ENCODE measurements at places on chromosomes 1 and 21.

DNA sequence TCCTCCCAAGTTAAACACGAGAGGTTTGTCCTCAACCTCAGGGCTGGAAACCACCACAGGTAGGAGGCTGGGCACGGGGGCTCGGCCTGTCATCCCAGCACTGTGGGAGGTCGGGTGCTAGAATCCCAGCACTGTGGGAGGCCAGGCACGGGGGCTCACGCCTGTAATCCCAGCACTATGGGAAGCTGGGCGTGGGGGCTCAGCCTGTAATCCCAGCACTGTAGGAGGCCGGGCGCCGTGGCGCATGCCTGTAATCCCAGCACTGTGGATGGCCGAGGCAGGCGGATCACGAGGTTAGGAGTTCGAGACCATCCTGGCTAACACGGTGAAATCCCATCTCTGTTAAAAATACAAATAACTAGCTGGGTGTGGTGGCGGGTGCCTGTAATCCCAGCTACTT lies 6.7 kb upstream of the CDK11A start:
- no peak for DNase-seq

DNA sequence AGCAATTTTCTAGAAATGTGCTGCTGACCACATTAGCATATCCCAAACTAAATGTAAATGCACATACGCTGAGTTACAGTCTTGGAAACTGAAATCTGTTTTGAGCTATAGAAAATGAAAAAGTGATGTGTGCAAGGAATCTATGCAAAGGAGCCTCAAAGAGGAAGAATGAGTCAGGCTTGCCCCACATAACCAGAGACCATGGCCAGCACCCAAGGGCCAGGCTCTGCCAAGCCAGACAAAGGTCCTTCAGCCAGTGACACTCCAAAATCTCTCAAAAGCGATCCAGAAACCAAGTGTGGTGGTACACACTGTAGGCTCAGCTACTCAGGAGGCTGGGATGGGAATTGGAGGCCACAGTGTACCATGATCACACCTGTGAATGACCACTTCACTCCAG lies 195.2 kb downstream of the TOMM20 start:
- no peak for DNase-seq

- DNase-seq, result no peak
Observed at GRCh38 chr21:35404247-35404646, 355.1 kb upstream of the RUNX1 start.

DNA sequence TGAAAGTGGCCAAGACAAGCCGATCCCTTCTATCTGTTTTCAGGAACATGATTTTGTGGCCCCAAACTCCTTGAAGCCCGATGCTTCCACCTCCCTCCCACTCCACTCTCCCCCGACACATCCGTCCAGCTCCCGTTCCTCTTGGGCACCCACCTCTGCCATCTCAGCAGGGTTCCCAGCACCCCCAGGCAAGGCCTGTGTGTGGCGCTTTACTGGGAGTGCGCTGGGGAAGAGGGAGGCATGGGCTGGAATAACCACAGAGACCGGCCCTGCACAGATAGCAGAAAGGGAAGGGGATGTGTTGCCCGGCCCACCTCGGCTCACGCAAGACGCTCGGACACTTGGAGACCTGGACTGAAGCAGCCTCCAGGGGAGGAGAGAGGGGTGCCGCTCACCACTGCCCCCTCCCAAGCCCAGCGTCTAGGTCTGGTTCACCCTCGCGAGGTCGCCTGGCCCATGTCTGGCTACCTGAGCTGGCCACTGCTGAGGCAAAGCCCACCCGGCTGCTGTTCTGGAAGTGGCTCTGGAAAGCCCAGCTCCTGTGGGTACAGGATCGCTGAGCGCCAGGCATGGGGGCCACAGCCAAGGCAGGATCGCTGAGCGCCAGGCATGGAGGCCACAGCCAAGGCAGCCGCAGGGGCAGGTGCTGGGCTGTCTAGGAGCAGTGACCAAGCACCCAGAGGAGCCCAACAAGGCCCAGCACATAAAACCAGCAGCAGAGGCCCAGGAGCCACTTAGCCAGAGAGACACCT lies 23.8 kb upstream of the COL18A1 start:
- DNase-seq, result no peak

DNA sequence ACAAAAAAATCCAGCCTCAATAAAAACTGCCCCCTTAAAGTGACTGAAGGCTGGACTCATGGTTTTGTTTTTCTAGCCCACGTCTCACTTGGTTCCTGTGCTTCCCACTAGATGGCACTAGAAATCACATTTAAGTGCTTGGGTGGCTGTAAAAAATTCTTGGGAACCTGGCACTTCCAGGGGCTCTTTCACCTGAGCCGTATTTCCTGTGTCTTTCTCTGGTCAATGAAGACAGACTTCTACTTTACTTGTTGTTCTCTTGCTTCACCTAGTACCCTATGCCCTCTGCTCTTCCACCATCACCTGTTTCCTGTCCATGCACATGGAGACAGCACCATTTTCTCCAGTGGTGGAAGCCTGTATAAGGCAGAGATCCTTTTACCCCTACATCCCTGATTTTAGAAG lies 20.0 kb downstream of the METTL13 start:
- DNase-seq, result no peak

- no peak for DNase-seq
Observed at GRCh38 chr1:202291961-202292712, 49.6 kb downstream of the UBE2T start.

- no peak for DNase-seq
Observed at GRCh38 chr1:3139871-3140361, 70.9 kb downstream of the PRDM16 start.

GRCh38 chr1:159652506-159652905 lies 61.9 kb downstream of the CRP start:
- DNase-seq, result no peak

- no peak for DNase-seq
Observed at GRCh38 chr1:10975567-10976326, 36.7 kb upstream of the TARDBP start.

DNA sequence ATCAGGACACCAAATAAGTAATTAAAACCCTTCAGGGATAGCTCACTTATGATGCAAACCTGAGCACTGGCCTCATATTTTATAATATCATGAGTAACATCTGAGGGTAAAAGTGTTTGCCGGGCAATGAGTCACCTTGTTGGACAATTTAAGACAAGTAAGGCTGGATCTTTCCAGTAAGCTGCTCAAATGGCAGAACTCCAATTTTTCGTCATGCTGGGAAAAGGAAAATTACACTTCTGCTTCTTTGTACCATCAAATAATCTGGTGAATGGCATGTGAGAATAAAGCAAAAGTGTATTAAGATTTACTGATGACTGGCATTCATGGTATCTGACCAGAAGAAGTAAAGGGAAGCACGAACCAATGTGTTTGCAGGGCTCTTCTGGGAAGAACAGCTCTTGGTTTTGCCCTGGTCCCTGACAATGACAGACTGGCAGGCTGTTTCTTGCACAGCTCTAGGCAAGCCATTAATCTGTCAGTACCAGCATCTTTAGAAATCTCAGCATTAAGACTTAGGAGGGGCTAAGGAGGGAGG lies 392.2 kb downstream of the VAV3 start:
- DNase-seq, result no peak

DNA sequence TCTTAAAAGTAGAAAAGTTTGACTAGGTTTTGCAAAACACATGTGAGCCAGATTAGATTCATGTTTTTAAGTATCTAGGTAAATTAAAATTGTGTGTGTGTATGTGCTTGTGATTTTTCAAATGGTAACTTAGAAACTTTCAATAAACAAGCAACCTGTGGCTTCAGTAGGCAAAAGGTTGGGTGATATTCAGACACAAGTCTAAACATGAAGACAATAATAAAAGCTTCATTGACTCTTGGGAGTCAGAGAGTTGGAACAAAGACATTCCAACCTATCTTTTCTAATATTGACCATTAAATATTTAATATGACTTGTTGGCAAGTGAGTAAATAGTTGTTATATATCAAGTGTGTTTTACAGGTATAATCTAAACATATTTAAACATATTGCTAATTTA lies 1049.6 kb upstream of the ADGRL4 start:
- no peak for DNase-seq

GRCh38 chr1:218330043-218330623 lies 15.0 kb upstream of the TGFB2 start:
- DNase-seq, result peak; percentile 31

DNA sequence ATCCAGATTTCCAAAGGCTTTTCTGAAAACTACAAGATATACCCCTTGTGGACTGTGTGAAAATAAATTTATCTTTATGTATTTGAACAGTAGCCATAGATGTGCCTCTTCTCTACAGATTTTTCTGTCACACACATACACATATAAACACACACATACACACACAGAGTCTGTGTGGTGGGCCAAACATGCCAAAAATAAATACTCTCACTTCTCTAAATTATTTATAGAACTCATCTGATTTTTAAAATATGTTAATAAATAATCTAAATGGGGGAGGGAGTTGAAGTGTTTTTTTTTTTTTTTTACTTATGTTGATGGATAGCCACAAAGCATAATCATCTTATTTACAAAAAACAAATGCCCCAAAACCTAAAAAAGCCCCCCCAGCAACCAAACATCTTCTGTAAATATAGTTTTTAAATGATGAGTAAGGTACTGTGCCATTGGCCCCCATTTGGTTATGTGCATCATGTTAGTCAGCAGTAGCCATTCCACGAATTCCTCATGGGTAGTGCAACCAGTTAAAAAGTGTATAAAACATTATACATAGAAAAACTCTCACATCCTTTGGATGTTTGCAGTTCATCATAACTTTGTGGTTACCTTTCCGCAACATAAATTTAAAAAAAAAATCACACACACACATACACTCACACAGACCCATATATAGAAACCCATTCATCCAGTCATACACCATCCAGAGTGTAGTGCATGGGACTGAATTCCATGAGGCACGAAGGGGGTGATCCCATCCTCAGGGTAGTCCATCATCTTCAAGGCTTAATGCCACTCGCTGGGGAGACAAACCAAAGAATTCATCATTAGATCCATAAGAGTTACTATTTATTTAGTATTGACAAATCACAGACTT lies 8.2 kb upstream of the MAGOH start:
- DNase-seq, result no peak

DNA sequence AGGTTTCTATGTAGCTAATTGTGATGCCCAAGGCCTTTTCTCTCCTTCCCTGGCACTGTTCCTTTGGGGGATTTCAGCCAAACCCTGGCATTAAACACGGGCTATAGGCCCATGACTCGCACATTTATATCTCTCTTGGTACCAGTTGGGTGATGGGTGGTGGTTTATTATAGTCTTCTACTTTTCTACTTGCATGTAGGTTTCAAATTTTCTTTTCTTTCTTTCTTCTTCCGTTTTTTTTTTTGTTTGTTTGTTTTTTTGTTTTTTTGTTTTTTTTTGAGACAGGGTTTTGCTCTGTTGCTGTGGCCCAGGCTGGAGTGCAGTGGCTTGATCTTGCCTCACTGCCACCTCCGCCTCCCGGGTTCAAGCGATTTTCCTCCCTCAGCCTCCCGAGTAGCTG lies 1.1 kb downstream of the IL10RB start:
- no peak for DNase-seq

- peak; percentile 8 for DNase-seq
Observed at GRCh38 chr21:43815107-43815613, 25.8 kb downstream of the RRP1 start.

DNA sequence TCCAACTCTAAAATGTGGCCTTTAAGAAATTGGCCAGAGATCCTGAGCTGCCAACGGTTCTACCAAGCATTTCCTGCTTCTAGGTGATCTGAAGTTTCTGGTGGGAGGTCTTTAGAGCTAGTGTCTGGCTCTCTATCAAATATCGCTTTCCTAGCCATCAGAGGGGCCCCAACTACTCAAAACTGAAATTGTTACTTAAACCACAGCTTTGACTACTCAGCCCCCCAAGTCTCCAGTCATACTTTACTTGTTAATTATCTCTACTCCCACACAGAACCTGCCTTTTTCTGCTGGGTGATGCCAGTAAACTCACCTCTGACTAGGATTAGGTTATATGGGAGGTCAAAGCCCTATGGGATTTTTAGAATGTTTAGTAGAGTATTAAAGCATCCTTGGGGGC lies 95.1 kb downstream of the FASLG start:
- no peak for DNase-seq

GRCh38 chr1:21693732-21694131 lies 24.6 kb upstream of the RAP1GAP start:
- DNase-seq, result no peak

DNA sequence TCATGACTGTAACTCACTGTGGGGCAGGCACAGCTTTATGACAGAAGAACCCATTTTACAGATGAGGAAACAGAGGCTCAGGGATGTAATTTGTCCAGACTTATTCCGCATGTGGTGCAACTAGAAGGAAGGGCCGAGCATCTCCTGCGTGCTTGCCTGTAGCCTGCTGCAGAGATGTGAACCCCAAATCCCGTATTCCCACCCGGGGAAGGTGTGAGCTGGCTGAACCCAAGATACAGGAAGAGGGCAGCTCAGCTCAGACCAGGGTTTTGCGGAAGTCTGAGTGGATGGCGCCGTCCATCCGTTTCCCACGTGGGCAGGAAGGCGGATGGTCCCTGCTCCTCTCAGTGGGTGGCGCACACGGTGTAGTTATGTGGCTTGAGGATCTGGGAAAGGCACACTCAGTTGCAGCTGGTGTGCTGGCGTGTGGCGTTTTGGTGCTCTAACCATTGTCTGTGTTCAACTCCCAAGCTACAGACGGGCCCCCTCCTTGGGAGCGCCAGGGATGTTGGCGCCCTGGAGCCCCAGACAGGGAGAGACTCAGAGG lies 1.2 kb downstream of the CROCC start:
- DNase-seq, result no peak

GRCh38 chr1:14699620-14700019 lies 101.1 kb downstream of the KAZN start:
- no peak for DNase-seq

- DNase-seq, result no peak
Observed at GRCh38 chr21:40517646-40518045, 329.3 kb downstream of the DSCAM start.

DNA sequence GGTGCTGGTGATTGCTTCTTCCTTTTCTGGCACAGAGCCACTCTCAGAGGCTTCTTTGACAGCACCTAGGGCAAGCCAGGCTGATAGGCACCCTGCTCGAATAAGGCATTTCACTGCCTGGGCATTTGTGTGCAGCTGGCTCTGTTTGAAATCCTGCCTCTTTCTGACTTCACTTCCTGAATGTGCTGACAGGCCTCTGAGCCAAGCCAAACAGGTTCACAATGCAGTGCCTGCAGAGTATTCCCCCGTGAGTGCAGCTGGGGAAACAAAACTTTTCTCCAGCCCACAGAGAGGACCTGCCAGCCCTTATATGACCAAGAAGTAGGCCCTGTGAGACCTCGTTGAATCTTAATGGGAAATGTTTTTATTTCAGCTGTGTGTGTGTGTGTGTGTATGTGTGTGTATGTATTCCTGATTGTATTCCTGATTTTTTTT lies 10.4 kb downstream of the JUN start:
- no peak for DNase-seq

- DNase-seq, result no peak
Observed at GRCh38 chr1:170929412-170929834, 5.9 kb upstream of the MROH9 start.
